Thoracic aorta (tissue), 2 donors: ENCODE measurements at places on chromosomes 3 and 15.

GRCh38 chr3:128489927-128490649, 2.9 kb downstream of the GATA2 start:
- H3K4me3 ChIP-seq, result peak overlapping the region; percentile 80
- no peak for DNase-seq
- no peaks in the 10 kb centered on the region for H3K36me3 ChIP-seq
- no peak overlapping the region for H3K27ac ChIP-seq

DNA sequence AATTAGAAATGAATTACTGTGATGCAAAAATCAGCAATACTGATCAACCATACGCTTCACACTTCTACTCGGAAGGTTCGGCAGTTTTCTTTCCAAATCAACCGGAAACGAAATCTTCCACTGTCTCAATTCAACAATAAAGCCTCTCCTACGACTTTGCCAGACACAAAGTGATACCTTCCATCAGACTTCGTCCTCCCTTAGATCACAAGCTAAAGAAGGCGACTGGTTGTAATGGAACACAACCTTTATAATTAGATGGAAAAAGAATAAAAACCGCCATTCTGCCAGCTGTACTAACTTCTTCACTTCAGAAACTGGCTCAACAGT, 618 bp downstream of the PARL start:
- peaks cover 21% of the 10 kb centered on the region for H3K4me1 ChIP-seq
- peak overlapping the region; percentile 82 for H3K4me3 ChIP-seq
- H3K36me3 ChIP-seq, result no peaks in the 10 kb centered on the region
- DNase-seq, result no peak

GRCh38 chr15:65354835-65355172, 23.0 kb downstream of the IGDCC3 start:
- H3K4me1 ChIP-seq, result peaks cover 5% of the 10 kb centered on the region
- H3K4me3 ChIP-seq, result no peak overlapping the region
- H3K27ac ChIP-seq, result no peak overlapping the region
- no peaks in the 10 kb centered on the region for H3K36me3 ChIP-seq
- no peak for DNase-seq
- no peaks in the 10 kb centered on the region for H3K27me3 ChIP-seq

- H3K36me3 ChIP-seq, result no peaks in the 10 kb centered on the region
- no peaks in the 10 kb centered on the region for H3K27me3 ChIP-seq
- peaks cover 34% of the 10 kb centered on the region for H3K4me1 ChIP-seq
- peak overlapping the region; percentile 99 for H3K27ac ChIP-seq
- H3K4me3 ChIP-seq, result peak overlapping the region; percentile 98
- no peak for DNase-seq
These were observed 638 bp upstream of the TBC1D5 start for GRCh38 chr3:17742880-17743657.

DNA sequence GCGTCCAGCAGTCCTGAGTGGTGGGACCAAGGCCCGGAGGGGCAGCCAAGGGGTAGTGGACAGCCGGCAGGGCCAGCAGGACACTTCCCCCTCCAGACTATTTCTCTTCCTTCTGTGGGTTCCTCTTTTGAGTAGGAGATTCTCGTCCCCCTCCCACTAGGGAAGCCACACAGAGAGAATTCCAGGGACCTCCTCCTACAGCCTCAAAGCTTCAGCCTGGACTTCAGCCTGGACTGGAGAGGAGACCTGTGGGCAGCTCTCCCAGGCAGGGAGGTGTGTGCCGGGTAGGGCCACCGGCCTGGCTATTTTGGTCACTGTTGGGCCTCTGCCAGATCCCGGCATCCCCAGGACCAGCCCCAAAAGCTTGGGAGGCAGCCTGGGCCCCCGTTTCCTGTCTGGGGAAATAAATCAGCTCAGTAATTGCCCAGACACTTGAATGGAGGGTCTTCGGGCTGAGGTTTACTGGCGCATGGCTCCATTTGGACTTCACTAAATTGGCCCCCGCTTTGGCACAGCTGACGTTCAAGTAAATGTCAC, 1.3 kb downstream of the SLC6A6 start:
- DNase-seq, result no peak
- peaks cover 40% of the 10 kb centered on the region for H3K4me1 ChIP-seq
- no peaks in the 10 kb centered on the region for H3K36me3 ChIP-seq
- no peaks in the 10 kb centered on the region for H3K27me3 ChIP-seq
- H3K4me3 ChIP-seq, result peak overlapping the region; percentile 89

DNA sequence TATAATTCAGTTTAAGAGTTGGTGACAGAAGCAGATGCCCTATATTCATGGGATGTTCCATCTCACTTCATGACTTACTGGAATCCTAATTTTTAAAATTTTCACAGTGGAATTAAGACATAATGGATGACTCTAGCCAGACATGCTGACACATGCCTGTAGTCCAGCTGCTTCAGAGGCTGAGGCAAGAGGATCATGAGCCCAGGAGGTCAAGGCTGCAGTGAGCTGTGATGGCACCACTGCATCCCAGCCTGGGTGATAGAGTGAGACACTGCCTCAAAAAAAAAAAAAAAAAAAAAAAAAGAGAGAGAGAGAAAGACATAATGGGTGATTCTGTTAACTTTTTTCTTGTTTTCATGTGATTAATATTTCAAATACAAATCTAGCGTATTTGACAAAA, 123.6 kb downstream of the KLHL25 start:
- peak overlapping the region; percentile 71 for H3K27ac ChIP-seq
- DNase-seq, result no peak
- H3K4me1 ChIP-seq, result peaks cover 55% of the 10 kb centered on the region
- peaks cover 10% of the 10 kb centered on the region for H3K36me3 ChIP-seq

- H3K4me3 ChIP-seq, result no peak overlapping the region
- H3K36me3 ChIP-seq, result no peaks in the 10 kb centered on the region
- DNase-seq, result no peak
- no peaks in the 10 kb centered on the region for H3K27me3 ChIP-seq
- no peak overlapping the region for H3K27ac ChIP-seq
- no peaks in the 10 kb centered on the region for H3K4me1 ChIP-seq
These were observed 89.0 kb upstream of the STRIT1 start for GRCh38 chr3:155382396-155383042.
